ENCODE measurements at places on chromosomes 2 and 18.

DNA sequence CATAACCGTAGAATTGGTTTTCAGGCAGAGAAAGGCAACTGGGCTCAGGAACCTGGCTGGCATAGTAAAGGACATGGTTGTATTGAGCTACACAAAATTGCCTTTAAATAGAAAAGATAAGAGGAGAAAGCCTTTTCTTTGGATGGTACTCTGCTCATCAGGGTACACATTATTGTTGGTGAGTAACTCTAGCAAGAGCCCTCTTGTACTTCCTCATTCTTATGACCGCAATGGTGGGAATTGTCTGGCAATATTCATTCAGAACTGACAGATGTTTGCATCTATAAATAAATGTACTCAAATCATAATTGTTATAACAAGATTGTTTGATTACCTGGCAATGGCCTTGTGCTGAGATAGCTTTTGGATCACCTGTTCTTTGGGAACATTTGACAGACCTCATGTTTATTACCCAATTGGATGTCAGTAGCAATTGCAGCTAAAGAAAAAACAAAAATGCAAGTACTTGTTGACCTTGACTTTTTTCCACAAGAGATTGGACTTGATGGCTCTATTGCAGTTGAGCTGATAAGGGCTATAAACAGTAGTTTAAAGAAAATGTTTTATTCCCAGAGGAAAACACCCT lies 43.9 kb downstream of the MEIS1 start:
- no peak for DNase-seq

DNA sequence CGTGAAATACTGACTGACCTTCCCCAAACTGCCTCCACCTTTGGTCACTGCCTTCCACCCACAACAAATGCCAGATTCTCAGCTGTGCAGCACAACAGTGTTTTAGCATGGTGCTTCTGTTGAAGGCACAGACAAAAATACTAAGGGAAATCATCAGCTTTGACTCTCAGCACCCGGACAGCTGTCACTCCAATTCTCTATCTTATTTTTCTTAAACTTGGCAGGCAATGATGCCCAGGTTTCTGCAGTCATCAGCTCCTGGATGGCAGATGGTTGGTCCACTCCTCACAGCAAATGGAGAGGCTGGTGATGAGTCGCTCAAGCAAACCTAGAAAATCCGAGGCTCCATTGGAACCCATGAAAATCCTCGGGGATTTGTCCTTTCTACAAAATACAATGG lies 2.9 kb upstream of the FAM124B start:
- no peak for DNase-seq

- DNase-seq, result no peak
Observed at GRCh38 chr2:143300536-143300935, 171.3 kb downstream of the ARHGAP15 start.

GRCh38 chr2:152175012-152175367 lies 573 bp downstream of the STAM2 start:
- no peak for DNase-seq

GRCh38 chr18:40037356-40037755 lies 1917.7 kb upstream of the PIK3C3 start:
- DNase-seq, result no peak

GRCh38 chr2:15808204-15808910 lies 132.0 kb upstream of the MYCN start:
- DNase-seq, result no peak

- DNase-seq, result no peak
Observed at GRCh38 chr18:8976606-8977005, 125.9 kb upstream of the NDUFV2 start.

DNA sequence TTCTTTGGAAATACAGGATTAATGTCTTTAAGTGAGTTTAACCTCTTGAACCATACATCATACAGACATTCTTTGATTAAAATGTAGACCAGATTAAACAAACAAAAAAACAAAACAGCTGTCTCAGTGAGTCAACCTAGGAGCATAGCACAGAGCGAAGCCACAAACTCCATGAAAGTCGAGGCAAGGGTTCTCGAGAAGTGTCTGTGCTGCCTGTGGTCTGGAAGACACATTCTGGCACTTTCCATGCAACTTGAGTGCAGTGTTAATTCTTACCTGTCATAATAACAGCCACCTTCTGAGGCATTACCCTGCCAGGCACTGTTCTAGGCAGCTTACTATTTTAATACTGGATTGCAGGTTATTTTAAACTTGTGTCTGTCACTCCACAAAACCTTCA lies 435.5 kb upstream of the MMADHC start:
- no peak for DNase-seq

- DNase-seq, result no peak
Observed at GRCh38 chr2:64211276-64211921, 67.2 kb upstream of the PELI1 start.

GRCh38 chr2:99850084-99850710 lies 292.2 kb downstream of the AFF3 start:
- DNase-seq, result no peak

GRCh38 chr2:180819106-180819505 lies 161.3 kb upstream of the UBE2E3 start:
- no peak for DNase-seq

Measured in muscle of back (tissue), 13 donors.